ENCODE measurements at places on chromosomes 13 and 19.

GRCh38 chr13:49052813-49053212 lies 77.1 kb downstream of the FNDC3A start:
- DNase-seq = no peak

GRCh38 chr13:46739447-46740098 lies 57.4 kb downstream of the ESD start:
- DNase-seq = no peak

- DNase-seq = no peak
Observed at GRCh38 chr19:28406966-28407365, 806.0 kb downstream of the UQCRFS1 start.

- DNase-seq = no peak
Observed at GRCh38 chr13:45143346-45143751, 23.0 kb downstream of the GTF2F2 start.

GRCh38 chr19:30235946-30236345 lies 136.2 kb upstream of the ZNF536 start:
- DNase-seq = no peak

Data from stimulated activated CD4-positive, alpha-beta T cell treated with anti-CD3 and anti-CD28 coated beads, Interleukin-15, amount 100 ng/mL, for 48 hours (primary cell).